ENCODE measurements at places on chromosomes 4 and X.

DNA sequence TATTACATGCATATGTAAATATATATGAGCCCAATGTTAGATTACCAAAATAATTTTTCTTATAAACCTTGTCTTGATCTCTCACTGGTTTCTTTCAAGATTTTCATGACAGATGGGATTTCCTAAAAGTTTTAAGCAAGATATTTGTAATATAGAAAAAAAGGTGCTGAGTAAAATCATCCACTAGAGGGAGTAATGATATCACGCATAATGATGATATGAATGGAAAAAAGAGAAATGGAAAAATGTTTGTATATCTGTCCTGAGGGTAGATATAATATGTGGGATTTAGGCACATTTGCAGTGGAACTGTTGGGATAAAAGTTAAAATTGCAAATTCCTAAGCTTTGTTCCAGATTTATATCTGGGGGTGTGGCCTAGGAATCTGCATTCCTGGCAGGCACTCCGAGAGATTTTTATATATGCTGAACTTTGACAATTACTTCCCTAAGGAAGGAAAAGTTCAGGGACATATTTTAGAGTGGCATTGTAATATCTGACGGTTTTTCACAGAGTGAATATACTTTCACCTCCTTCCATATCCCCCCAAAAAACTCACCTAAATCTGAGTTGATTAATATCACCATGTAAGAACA lies 60.5 kb downstream of the TMA16 start:
- DNase-seq, result no peak

DNA sequence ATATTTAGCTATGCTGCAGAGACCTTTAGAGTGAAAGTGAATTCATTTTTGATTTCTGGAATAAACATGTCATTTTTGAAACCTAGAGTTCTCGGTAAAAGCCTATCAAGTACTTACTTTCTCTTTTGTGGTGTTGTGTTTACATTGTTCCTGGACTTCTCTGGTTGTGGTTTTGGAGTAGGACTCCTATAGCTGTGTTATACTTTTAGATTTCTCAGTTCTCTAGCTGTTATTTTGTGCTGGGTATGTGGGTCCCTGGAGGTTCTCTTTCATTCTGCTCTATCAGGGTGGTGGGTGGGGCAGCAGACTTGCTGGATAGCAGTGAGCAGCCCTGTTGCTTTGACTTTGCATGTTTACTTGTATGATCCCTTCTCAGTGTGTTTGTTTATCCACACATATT lies 25.6 kb upstream of the MSMO1 start:
- peak; percentile 28 for DNase-seq

- no peak for DNase-seq
Measured at GRCh38 chr4:8114456-8115202, 44.0 kb downstream of the ABLIM2 start.

- peak; percentile 76 for DNase-seq
Measured at GRCh38 chrX:124217304-124218251, 114.9 kb upstream of the TEX13D start.

- DNase-seq, result no peak
Measured at GRCh38 chrX:39605183-39605582, 492.6 kb downstream of the BCOR start.

- DNase-seq, result no peak
Measured at GRCh38 chrX:16658284-16658683, 8.3 kb downstream of the S100G start.

- no peak for DNase-seq
Measured at GRCh38 chr4:83438719-83439118, 16.9 kb downstream of the HELQ start.

DNA sequence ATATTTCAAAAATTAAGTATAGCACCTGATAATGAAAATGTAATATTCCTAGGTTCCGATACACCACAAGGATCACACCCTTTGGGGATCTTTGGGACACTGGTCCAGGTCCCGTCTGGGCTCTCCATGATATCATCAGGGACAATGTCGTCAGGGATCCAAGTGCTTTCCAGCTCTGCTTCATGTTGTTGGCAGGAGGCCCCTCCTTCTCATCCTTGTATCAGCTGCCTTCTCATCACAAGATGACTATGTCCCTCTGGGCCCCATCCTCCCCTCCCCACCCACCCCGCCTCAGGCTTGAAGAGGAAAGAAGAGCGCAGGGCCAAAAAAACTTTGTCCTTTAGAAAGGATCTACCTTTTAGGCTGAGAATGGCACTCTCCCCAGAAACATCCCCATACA lies 128.3 kb upstream of the KLF3 start:
- DNase-seq, result no peak

DNA sequence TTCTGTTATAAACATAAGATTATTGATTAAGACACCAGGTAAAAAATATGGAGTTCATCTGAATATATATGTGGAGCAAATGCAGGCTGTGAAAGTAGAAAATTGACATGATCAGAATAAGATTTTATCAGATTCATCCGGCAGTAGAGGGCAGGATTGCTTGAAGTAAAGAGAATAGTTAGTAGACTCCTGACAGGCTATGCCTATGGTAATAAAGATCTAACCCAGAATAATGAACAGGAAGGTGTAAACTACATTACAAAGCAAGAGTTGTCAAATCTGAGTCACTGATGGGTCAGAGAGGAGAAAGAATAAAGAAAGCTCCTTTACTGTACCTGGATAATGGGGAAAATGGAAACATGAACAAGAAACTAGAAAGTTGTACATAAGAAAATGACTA lies 20.8 kb upstream of the TMEM184C start:
- no peak for DNase-seq

DNA sequence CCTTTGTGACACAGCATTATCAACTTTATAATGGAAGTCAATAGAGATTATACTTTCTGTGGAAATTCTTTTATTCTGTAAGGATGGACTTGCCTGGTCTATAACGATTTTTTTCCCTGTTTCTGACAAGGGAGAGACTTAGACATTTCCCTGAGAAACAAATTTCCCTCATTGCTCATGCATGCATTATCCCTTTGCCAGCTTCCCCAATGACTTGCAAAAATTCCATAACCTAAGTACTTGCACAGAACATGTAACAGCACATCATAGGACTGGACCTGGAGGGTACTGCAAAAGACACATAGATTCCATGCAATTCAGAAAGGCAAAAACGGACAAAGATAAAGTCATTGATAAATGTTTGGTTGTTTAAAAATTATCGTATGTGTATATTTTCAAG lies 166.7 kb downstream of the FHIP1A start:
- no peak for DNase-seq

- DNase-seq, result no peak
Measured at GRCh38 chr4:165288226-165288625, 39.2 kb upstream of the MSMO1 start.

- no peak for DNase-seq
Measured at GRCh38 chr4:139142087-139142486, 34.9 kb downstream of the ELF2 start.

DNA sequence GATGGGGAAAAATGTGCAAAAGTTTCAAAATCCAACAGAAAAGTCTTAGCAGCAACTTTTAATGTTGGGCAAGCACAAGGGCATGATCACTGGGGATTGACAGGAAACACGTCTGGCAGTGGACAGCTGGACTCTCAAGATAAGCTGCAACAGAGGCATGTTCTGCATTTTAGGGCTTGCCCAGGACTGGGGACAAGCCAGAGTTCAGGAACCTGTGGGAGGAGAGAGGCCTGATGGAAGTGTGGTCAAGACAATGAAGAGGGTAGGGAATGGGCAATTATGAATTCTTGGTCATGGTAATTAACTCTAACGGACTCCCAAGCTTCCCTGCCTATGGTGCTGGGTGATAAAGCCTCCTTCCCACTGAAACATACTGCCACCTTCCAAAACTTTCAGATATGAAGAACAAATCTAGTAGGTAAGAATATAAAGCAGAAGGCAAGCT lies 48.4 kb downstream of the ANXA3 start:
- no peak for DNase-seq

DNA sequence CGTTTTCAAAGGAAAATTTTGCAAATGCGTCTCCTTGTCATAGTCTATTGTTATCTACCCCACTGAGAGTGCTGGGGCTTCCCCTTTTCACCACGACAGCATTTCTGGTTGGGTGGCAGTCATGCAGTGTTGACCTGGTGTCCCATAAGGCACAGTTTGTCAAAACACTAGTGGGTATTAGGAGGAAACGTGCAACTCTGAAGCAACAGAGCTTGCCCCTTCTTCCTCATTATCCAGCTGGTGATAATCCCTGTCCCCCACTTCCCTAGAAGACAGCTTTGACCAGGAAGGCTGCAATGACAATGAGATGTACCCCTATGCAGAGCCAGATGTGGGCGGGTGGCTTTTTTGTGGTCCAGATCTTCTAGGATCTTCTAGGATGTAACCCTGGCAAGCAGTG lies 1.8 kb downstream of the TBC1D1 start:
- peak; percentile 41 for DNase-seq

- no peak for DNase-seq
Measured at GRCh38 chrX:74505437-74505836, 84.1 kb downstream of the SLC16A2 start.

DNA sequence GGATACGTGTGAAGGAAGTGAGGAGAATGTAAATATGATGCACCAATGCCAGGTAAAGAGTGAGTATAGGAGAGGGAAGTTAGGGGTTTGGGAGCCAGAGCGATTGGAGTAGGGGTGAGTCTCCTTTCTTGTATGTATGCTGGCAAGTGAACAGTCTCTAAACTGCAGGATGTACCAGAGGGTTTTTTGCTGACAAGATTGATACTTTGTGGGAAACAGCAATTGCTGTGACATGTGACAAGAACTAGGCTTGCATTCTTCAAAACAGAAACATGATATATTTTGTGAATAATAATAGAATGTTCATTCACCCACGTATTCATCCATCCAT lies 706 bp downstream of the CHIC1 start:
- no peak for DNase-seq

DNA sequence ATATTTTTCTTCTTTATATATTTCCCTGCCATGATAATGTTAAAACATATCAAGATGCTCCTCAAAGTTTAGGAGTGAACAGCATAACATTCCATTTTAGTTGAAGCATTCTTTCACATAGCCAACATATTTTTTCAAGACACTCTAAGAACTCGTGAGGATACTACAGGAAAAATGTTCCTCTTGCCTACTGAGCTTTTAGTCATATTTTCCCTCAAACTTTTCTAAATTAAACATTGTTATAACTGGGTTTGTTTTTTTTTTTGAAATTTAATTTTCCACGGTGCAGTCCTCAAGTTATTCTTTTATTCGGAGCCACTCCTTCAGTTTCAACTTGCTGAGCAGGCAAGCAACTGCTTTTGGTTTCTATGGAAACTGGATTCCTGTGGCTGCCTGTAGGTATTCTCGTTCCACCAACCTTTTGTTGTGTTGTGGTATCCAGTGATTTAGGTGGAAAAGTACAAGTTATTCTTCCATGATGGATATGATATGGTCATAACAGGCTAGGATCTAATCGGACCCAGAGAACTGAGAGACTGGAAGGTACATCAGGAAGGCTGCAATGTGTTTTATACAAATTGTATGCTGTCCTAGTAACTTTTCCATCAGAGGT lies 248.0 kb downstream of the TRIML1 start:
- no peak for DNase-seq

- peak; percentile 78 for DNase-seq
Measured at GRCh38 chr4:6200011-6200921, at the start of gene JAKMIP1. JAKMIP1 (minus strand) TSS chr4:6200549; CDS start chr4:6112850, 87,699 bp downstream.

- DNase-seq, result no peak
Measured at GRCh38 chrX:29397506-29397905, 810.3 kb downstream of the IL1RAPL1 start.

DNA sequence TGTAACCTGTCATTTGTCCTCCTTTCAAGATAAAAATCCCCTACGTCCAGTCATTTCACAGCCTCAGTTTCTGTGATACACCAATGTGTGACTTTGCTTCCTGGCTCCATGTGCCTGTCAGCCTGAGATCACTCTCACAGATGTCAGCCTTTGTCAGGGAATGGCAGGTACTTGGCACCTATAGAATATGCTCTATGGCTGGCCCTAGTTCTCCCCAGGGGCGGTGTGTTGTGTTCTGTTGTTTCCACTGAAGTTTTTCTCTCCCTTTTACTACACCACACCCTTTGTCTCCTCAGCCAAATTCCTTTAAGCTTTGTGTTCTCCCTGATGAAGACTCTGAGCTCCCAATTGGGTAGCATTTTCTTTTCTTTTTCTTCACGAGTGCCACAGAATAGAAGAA lies 81.7 kb downstream of the ALPK1 start:
- no peak for DNase-seq

GRCh38 chrX:13829983-13830382 lies 13.1 kb upstream of the GPM6B start:
- no peak for DNase-seq
